ENCODE measurements at places on chromosomes 11 and 22.

- DNase-seq = no peak
Observed at GRCh38 chr22:28116219-28116673, 197.2 kb upstream of the PITPNB start.

- DNase-seq = no peak
Observed at GRCh38 chr11:128346804-128347203, 240.6 kb downstream of the ETS1 start.

GRCh38 chr11:24859801-24860300 is 363.0 kb downstream of the LUZP2 start:
- no peak for DNase-seq

GRCh38 chr22:40235308-40235707 is 57.6 kb downstream of the TNRC6B start:
- no peak for DNase-seq

DNA sequence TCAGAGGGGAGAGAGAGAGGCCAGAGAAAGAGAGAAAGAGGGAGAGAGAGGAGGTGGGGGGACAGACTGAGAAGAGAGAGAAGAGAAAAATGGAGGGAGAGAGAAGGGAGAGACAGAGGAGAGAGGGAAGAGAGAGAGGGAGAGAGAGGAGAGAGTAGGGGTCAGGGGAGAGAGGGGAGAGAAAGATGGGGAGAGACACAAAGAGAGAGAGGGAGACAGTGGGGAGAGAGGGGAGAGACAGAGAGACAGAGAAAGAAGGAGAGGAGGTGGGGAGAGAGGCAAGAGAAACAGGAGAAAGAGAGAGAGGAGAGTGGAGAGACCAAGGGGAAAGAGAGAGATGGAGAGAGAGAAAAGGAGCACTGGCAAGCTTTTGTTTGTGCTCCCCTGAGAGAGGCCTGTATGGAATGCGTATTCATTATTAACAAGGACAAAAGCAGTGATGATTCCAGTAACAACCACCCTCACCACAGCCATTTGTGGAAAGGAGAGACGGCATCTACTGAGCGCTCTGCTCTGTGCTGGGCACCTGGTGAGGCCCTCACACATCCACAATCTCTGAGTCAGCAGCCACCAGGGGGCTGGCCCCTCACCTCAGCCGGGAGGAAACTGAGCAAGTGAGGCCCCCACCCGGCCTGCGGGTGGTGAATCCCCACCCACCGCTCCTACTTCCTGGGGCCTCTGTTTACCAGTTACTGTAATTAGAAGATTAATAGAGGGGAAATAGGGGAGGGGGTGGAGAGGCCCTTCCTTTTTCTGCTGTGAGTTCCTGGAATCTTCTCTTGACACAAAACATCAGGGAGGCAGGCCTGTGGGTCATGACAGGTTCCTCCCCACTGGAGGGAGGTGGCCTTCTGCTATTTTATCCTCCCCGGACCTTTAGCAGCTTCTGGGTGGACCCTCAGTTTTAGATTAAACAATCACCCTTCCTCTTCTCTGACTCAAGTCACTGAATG is 14.6 kb upstream of the MIAT start:
- peak; percentile 40 for DNase-seq

DNA sequence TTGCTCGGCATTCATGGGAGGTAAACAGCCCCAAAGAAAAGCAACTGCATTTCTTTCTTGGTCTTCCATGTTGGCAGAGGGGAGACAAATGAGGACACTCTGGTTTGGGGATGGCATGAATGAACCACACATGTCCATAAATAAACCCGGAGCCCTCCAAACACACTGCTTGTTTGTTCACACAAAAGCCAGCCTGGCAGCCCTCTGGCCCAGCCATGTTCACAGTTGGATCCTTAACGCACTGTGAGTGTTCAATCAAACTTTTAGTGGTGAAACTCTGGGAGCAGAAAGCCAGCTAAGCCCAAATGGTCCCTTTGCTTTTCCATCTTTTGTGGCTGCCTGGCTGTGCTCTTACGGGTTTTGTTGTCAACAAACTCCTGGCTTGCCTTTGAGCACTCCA is 336.8 kb downstream of the CADM1 start:
- DNase-seq = no peak

- no peak for DNase-seq
Observed at GRCh38 chr11:69209421-69210309, 53.9 kb downstream of the SMIM38 start.

- DNase-seq = no peak
Observed at GRCh38 chr11:8103909-8104308, 22.9 kb downstream of the TUB start.

DNA sequence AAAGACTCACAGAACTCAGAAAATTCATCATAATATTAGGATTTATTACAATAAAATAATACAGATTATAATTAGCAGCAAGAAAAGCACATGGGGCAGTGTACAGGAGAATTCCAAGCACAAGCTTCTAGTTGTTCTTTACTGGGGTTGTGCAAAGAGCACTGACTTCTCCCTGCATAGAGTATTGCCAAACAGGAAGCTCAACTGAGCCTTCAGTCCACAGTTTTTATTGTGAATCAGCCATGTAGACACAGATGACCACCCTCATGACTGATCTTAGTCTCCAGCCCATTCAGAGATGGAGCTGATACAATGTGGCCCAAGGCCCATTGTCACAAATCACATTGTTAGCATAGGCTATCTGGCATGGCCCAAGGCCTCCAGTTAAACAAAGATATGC is 798.9 kb downstream of the KCNA4 start:
- DNase-seq = no peak

DNA sequence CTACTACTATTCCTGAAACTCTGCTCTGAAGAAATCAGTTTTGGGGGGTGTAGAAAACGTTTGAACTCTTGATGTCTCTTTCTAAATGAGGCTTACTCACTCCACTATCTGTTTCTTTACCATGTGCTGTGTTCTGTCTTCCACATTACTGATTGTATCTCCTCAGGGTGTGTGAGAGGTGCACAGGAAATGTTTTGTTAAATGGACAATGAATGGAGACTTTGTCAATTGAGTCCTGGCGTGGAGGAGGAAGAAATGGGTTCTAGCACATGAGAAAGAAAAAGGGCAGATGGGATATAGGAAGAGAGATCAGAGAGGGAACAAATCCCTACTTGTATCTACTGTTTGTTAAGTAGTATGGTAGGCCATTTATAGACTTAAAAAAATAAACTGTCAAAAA is 577.1 kb upstream of the CCDC90B start:
- no peak for DNase-seq

DNA sequence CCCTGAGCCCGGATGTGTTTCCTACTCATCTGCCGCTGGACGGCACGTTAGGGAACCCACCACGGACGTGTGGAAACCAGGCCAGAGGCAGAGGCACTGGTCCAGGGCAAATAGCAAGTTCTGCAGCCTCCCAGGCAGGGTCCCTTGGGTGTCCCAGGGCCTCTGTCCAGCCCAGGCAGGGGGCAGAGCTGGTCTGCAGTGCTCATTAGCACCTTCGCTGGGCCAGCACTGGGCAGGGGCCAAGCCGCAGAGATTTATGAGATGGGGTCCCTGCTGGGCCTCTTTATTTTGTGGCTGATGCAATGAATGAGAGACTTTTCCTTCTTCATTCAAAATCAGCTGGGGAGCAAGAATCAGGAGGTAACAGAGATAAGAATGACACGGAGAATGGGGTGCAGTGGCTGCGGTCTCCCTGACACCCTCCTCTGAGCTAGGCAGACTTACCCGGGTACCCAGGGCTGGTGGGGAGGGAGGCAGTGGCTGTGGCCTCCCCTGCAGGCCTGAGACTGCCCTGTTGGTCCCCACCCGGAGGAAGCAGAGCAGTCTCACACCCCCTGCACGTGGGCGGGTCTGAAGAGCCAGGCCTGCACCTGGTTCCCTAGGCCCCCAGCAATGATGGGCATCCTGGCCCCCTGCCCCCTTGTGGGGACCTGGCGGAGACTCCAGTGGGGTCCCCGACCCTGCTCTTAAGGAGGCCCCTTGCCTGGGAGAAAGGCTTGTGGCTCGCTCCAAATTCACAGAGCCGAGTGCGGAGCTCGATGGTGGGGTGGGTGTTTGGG is 14.0 kb upstream of the PARVG start:
- no peak for DNase-seq

DNA sequence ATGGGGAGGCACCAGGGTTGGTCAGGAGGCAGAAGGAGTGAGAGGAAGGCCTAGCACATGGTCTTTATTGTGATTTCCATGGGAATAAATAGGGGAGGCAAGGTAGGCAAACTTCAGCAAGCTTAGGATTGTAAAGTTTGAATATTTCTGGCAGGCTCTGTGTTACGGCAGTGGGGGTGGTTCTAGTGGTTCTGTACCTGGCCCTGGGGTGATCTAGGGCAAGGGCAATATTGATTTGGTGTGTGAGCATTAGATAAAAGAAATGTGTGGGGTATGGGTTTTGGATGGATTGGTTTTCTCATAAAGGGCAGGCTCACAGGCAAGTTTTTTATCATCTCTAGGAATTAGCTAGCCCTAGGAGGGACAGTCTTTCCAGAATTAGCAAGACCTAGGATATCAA is 584.0 kb downstream of the OPCML start:
- DNase-seq = no peak

GRCh38 chr11:13550761-13551160 is 55.0 kb upstream of the PTH start:
- DNase-seq = no peak

DNA sequence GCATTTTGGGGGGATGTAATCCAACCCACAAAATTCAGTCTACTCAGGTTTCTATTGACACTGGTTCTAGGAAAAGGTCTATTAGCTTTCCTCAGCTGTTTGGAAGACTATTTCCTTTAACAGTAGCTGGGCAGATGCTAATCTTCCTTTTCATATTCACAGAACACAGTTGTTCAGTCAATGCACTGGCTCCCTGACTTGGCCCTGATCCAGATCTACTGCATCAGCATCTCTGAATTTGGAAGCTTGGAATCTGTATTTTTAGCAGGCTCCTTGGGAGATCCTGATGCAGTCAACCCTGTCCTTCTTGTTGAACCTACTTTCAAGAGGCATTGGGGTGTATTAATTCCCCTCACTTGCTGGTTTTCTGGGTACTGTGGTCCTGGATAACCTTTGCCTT is 6.3 kb downstream of the HTATIP2 start:
- no peak for DNase-seq

DNA sequence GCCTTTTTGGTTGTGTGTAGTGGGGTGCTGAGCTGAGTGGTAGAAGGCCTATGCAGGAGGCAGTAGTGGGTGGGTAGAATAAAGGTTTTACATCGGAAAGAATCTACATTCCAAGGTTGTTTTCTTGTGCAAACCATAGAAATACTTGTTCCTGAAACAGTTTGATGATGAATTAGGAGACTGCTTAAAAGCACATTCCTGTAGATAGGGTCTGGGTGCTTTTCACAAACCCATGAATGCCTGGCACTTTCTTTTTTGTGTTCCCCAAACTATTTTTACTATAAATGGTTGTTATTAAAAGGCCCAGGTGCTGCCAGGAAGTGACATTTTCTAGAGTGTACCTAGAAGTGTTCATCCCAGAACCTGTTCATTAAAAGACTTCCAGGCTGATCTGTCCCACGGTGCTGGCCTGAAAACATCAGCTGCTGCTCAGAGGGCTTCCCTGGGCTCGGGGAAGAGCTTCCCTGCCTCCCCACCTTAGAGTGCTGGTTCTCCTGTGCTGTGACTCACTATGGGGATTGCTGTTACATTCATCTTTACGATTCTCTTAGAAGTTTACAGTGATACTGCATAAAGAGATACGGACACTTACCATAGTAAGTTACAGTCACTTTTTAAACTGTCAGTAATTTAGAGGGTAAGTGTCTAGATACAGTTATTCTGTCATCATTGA is 27.9 kb downstream of the PPFIA1 start:
- no peak for DNase-seq

GRCh38 chr11:83364500-83365045 is 78.4 kb upstream of the CCDC90B start:
- DNase-seq = no peak

GRCh38 chr11:63488789-63489188 is 2.2 kb downstream of the PLAAT5 start:
- no peak for DNase-seq

GRCh38 chr22:39528681-39529486 is 3.7 kb downstream of the RPS19BP1 start:
- DNase-seq = peak; percentile 91

DNA sequence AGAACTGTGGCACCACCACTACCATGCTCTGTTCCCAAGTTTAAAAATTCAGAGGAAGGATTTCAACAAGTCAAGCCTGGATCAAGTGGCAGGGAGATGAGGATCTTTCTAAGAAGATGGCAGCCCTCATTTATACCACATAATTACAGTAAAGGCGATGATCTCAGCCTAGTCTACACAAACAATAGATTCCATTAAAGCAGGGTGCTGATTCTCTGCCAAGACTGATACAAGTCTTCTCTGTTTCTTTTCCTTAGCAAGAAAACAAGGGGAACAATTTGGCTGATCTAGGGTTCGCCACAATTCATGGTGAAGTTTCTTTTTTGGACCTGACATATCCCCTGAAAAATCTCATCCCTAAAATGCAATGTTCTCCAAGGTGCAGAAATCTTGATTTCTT is 73.9 kb downstream of the PPFIBP2 start:
- no peak for DNase-seq

DNA sequence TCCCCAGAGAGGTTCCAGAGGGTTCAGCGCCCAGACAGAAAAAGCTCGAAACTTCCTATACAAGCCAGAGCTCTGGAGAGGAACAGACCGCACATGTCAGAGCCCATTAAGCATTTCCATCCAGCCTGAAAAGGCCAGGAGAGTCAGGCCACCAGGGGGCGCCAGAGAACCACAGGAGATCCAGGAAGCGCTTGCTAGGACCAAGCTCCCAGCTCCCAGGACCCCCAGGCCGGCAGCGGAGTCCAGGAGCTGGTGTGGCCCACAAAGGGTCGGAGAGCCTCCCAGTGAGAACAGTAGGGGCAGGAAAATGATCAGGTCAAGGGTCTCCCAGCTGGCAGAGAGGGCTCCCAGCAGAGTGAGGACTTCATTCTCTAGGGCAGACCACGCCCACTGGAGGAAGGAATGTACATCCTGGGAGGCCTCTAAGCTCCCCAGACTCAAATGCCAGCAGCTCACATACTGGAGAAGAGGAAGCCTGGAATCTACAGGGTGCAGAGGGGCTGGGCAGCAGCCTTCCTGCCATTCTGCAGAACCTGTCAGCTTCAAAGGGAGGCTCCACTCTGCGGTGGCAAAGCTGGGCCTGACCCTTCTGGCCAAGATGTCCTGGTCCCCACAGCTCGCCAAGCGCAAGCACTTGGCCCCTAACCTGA is 2.1 kb upstream of the MEI1 start:
- peak; percentile 80 for DNase-seq

GRCh38 chr11:72832301-72833082 is 18.3 kb downstream of the ATG16L2 start:
- DNase-seq = no peak

- DNase-seq = no peak
Observed at GRCh38 chr11:132576706-132577105, 955.6 kb downstream of the OPCML start.

DNA sequence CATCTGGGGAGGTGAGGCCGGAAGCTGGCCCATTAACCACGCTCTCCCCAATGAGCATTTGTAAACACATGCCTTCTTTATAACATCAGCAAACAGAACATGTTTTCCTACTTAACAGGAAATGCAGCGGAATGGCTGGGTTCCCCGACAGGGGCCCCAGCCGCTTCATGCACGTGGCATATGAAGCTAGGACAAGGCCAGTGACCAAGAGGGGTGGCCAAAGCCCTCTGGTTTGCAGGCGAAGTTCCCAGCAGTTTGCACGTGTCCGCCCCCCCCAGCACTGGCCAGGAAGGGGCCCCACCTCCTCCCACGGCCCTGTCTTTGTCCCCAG is 38.7 kb upstream of the LINC01488 start:
- no peak for DNase-seq

GRCh38 chr22:45096256-45096907 is 67.3 kb upstream of the NUP50 start:
- peak; percentile 17 for DNase-seq

GRCh38 chr11:71222318-71223080 is 29.9 kb downstream of the SHANK2 start:
- no peak for DNase-seq

GRCh38 chr11:30650266-30650665 is 64.1 kb upstream of the MPPED2 start:
- DNase-seq = no peak

All from T-helper 1 cell (primary cell).